ENCODE measurements at places on chromosomes 13 and 19.
A peak's percentile ranks its signal among the peaks of the same experiment; 100 is the strongest.

GRCh38 chr19:41691268-41691970 lies 3.3 kb upstream of the CEACAM7 start:
- no peak for DNase-seq

GRCh38 chr13:40377783-40378182 lies 288.7 kb downstream of the FOXO1 start:
- DNase-seq: no peak

DNA sequence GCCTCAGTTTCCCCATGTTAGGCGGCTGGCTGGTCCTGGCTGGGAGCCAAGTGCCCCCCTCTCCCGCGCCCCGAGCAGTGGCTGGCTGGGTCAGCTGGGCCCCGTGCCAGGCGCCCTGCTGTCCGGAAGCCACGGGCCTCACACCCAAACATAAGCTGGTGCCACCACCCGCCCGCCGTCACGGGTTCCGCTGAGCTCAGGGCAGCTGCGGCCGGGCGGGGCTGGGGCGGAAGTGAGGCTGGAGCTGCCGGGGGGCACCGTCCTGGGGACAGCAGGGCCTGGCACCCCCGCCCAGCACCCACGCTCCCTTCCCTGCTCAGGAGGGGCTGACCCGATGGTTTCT lies 19.3 kb downstream of the HCN2 start:
- peak; percentile 79 for DNase-seq

DNA sequence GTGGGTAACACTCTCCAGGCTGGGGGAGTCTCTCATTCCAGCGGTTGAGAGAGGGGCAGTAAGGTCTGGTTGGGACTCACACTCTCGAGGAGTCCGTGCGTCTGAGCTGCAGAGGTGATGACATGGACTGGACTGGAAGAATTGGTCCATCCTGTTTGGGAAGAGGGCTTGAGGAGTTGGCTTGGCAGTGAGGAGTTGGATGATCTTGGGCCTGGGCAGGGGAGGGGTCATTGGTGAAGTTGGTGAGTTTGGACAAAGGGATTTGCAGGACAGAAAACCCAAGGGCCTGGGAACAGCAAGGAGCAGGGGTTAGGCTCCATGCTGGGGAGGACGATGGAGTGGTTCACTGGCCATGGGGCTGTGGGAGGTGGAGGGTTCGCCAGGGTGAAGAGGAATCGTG lies 3.7 kb downstream of the PPP1R37 start:
- no peak for DNase-seq

- no peak for DNase-seq
These were observed 17.1 kb downstream of the UCHL3 start for GRCh38 chr13:75566658-75567057.

DNA sequence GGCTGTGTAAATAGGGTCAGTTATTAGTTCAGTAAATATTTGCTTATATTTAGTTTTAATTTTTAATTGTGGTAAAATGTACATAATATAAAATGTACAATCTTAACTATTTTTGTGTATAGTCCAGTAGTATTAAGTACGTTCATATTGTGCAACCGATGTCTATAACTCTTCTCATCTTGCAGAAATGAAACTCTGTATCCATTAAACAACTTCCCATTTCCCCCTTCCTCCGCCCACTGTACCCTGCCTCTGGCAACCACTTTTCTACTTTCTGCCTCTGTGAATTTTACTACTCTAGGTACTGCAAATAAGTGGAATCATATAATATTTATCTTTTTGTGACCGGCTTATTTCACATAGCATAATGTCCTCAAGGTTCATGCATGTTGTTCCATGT lies 24.4 kb downstream of the UBAC2 start:
- no peak for DNase-seq

DNA sequence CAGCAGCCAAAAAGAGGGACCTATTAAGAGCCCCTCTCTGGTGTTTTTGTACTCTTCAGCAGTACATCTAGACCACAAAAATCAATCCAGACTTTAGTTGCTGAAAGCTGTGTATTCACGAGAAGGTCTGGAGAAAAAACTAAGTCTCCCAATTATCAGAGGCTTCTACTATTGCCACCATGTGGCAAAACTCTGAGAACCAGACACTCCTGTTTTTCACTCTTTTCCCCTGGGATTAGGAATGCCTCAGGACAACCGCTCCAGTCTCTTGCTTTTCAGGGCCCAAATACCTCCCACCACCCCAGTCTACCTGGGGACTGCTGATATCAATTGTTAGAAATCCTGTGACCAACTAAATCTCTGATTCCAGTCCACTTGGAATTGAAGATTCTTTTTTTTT lies 30.1 kb upstream of the OBI1 start:
- no peak for DNase-seq

- no peak for DNase-seq
These were observed 5.5 kb upstream of the GALP start for GRCh38 chr19:56170261-56170660.

DNA sequence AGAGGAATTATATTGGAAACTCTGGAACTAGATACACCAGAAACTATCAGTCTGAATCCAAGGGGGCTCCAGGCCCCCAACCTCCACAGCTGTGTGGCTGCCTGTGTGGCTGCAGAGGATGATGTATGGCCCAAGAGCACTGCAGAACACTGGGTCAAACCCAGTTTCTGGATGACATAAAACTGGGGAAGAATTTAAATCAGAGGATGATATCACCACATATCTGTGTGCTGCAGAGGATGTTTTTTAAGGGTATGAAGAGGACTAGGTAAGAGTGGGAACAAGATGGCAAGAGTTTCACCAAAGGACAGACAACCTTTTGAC lies 226.4 kb downstream of the SUCLA2 start:
- DNase-seq: no peak

GRCh38 chr19:49188626-49189200 lies 31.1 kb downstream of the TRPM4 start:
- DNase-seq: no peak

All from left ventricle myocardium superior (tissue), 1 donor.